Stimulated activated naive CD4-positive, alpha-beta T cell (primary cell): ENCODE measurements at places on chromosomes 4 and X.

DNA sequence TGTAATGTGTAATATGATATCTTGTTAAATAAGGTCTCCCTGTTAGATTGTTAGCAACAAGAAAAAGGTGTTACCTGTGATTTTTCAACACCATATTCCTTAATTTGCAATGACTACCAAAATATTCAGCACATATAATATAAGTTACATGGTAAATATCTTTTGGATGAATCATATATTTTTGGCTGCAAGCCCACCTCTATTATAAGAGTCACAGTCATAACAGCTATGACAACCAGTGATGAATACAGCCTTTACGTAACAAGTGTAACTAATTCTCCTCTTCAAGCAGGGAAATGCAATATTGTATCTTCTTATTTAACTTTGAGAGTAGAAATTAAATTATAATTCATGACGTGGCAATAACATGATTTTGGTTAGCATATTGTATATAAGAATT, 187.0 kb downstream of the NLGN4X start:
- no peak for DNase-seq

GRCh38 chrX:70494441-70494840, 49.8 kb downstream of the DLG3 start:
- no peak for DNase-seq

DNA sequence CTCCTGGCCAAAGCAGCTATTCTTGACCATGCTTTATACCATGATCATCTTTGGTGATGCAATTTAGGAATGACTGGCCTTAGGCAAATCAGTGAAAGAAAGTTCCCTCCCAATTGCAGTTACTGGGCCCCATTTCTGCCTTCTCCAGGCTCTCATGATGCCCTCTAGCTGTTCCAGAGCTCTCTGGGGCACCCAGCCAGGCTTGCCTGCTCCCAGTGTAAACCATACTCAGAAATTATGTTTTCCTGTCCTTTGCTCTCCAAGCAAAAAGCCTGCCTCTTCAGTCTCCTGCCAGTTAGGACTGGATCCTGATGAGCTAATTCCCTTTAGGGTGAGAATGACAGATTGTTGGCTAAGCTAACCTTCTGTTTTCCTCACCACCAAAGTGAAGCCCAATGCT, 85.3 kb upstream of the RBPJ start:
- DNase-seq: no peak

- DNase-seq: no peak
Measured at GRCh38 chr4:52057196-52057595, 6.1 kb downstream of the SPATA18 start.

- no peak for DNase-seq
Measured at GRCh38 chr4:38921151-38921550, 53.5 kb downstream of the FAM114A1 start.

DNA sequence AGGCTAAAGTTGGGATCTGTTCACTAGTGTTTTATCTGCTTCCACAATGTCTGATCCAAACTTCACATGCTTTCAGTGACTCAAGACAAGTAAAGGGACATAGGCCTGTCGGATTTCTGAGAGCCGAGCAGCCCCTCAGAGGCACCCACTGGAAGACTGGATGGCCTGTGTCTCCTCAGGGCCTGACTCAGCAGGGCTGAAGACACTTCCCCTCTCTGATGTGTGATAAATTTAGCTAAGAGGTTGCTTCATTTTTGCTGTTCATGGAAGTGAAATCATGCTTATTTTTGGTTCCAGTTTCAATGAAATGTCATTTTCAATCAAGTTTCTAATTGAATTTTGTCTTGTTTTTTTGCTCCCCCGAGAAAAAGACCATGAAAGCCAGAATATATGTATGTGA, 93.7 kb downstream of the MXRA5 start:
- no peak for DNase-seq

DNA sequence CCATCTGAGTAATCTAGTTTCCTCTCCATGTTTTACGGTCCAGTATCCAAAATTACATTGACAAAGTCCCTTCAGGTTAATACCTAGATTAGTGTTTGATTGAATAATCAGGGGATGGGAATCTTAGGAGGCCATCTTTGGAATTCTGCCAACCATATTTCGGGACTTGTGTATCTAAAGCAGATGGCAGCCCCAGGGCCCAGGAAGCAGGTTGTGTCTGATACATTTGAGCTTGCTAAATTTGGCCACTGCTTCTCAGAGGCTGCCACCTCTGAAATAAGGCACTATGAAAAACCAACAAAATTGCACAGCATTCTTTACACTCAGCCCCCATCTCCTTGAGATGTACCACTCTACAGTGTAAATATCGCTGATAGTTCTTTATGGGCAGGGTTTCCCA, 102.1 kb downstream of the ASB9 start:
- no peak for DNase-seq

GRCh38 chr4:85701861-85702321, 226.9 kb downstream of the ARHGAP24 start:
- no peak for DNase-seq

- DNase-seq: no peak
Measured at GRCh38 chr4:43348591-43348990, 456.1 kb downstream of the GRXCR1 start.

DNA sequence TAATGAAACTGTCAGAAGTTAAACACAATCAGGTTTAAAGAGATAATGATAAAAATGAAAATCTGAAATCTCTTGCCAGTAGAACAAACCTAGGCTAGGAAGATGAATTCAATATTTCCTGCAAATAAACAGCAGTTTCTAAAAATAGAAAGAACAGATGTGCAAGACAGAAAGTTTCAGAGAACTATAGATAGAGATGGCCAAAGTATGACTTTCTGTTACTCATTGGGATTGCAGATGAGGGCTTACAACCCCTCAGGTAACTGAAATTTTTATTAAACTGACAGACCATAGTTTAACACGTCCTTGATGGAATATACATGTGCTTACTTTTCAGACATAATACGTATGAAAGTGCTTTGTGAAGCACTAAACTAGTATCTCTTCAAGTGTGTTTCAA, 82.3 kb upstream of the PPARGC1A start:
- no peak for DNase-seq

DNA sequence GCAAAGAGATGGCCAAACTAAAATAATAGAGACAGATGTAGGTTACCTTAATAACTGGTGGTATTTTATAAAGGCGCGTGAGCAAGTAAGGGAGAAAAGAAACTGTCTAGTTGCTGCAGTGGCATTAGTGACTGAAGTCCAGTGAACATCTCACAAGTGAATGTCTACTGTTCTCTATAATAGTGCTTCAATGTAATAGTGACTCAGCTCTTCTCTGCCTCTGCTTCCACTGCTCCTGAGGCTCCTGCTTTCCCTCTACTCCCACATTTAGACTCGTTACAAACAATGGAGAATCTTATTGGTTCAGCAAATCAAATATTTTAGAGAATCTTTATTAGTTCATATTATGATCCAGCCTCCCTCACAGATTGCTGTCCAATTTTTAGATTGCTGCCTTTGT, 779.1 kb upstream of the HTR2C start:
- no peak for DNase-seq

- DNase-seq: no peak
Measured at GRCh38 chr4:139849219-139849618, 183.6 kb downstream of the MGST2 start.

- no peak for DNase-seq
Measured at GRCh38 chrX:153063315-153063714, 7.0 kb downstream of the PNMA3 start.
